ENCODE measurements at places on chromosomes 1 and 21.

DNA sequence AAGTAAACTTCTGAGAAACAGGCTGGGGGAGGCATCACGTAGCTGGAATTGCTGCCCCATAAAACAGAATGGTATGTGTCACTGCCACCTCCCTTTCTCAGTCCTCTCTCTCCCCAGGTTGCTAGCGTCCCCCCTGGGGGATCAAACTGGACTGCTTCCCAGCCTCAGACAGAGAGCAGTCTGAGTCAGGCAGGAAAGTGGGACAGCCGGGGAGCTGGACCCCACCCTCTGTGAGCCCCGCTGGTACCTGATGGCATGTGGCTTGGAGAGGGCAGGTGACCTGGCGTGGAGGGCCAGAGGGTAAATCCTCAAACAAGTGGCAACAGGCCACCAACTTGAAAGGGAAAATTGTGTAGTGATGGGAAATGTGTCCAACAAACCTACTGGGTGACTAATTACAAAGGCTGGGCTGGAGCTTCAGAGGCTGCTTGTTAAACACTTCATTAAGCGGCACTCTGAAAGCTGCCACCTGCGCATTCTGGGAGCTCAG lies 1.0 kb upstream of the SFN start:
- no peak for DNase-seq

DNA sequence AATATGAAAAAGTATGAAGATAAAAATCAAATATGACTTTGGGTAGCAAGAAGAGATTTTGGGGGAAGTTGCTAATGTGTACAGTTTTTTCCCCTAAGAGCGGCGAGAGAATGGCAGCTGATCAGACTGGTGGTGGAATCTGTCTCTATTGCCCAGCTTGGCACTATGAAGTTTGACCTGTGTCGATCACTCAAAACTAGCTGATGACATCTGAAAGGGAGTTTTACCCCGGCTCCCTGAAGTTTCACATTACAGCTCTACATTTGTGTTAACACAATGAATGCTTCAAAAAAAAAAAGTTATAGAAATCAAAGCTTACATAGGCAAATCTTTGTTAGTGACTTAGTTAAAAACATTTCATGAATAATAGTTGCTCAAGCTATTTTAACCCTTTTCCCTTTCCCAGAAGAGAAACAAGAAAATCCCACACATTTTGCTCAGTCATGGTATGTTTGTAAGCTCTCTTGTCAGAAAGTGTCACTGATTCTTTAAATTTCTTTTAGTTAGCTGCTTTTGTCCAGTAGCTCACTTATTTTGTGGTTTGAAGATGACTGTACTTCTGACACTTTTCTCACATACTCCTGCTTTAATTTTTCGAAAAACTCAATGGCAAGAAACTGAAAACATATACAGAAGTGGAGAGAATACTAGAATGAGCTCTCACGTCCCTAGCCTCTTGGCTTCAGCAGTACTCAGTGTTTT lies 41.3 kb downstream of the DYRK1A start:
- no peak for DNase-seq

- DNase-seq = peak; percentile 36
These were observed 41.4 kb upstream of the LRRC8B start for GRCh38 chr1:89483010-89483756.

DNA sequence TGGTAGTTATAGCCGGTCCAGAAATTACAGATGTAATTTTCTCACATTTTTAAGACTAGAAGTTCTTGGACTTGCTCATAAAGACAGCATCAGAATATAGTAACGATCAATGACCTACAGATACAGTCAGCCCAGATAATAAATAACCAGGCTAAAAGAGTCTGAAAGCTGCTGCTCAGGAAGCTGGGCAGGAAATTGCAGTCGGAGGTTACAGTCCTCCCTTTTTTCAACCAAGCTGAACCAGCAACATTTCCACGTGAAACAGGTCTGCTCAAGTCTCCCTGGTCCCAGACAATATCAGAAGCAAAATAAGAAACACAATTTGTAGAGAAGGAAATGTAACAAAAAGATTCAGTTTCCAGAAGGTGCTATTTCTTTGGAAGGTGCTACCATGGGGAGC lies 457.4 kb downstream of the SIPA1L2 start:
- no peak for DNase-seq

GRCh38 chr21:31614705-31615104 lies 44.8 kb upstream of the SOD1 start:
- no peak for DNase-seq

All from T-helper 22 cell (primary cell).